ENCODE measurements at places on chromosomes 5 and 9. TPM values are rescaled to one million over a fixed set of nuclear protein-coding genes. Genes with fewer than 3 reads are reported as not detected.
A peak's percentile ranks its signal among the peaks of the same experiment; 100 is the strongest.

Gene SHISAL2B
- not detected for total RNA-seq

Gene STPG3
- not detected for total RNA-seq

DNA sequence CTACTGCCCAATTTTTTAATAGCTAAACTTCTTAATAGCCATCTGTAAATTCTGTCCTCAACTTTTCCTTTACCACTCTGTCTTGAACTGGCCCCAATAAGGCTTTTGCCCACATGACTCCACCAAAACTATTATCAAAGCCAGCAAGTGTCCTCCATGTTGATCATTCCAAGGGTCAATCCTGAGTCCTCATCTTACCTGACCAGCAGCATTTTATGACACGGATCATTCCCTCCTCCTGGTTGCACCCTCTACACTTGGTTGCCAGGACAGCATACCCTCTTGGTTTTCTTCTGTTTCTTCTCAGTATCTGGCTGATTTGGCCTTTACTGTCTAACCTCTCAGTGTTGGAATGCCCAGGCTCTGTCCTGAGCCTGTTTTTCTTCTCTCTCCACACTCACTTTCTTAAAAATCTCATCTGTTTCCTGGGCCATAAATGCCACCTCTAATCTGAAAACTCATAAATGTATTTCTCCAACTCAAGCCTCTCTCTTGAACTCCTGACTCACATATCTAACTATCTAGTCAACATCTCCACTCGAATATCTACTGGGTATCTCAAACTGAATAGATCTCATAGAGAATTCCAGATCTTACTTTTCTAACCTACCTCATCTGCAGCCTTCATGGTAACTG is 40.0 kb upstream of the CDC42SE2 start:
- DNase-seq: no peak

Gene CCDC183
- total RNA-seq: 1.1 TPM

DNA sequence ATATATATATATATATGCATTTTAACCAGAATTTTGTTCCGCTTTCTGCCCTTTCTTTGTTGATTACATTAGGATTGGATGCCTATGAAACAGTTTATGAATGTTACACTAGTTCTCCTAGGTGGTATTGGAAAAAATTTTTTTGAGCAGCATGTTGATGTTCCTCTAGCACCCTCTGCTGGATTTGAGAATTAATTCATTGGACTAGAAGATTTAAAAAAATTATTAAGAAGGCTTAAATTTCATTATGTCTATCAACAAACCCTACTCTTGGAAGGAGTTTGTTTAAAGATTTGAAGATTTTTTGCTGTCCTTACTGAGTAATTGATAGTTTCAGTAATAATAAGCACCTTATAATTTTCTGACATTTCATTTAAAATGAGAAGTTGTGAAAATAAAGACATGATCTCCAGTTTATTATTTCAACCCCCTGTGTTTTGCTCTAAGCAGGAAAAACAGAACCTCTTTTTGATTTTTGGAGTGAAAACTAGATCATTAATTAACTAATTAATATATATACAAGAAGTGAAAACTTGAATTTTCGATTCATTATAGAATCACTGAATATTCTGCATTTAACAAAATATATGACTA is 89.6 kb downstream of the CCDC171 start:
- DNase-seq: no peak

Gene PCDHGA9
- 15.8 TPM for total RNA-seq

Gene SLC34A3
- not detected for total RNA-seq

- peak; percentile 57 for DNase-seq
Measured at GRCh38 chr9:134966697-134967546, 49.2 kb upstream of the FCN1 start.
